ENCODE measurements at places on chromosomes 16 and 17. TPM values are rescaled to one million over a fixed set of nuclear protein-coding genes. Genes with fewer than 3 reads are reported as not detected.
A peak's percentile ranks its signal among the peaks of the same experiment; 100 is the strongest.

Gene TEX19
- total RNA-seq, result not detected

Gene CD300H
- total RNA-seq, result not detected

Gene CES3
- total RNA-seq, result not detected

Gene CX3CL1
- total RNA-seq, result 13.3 TPM

- no peak for DNase-seq
These were observed 41.9 kb downstream of the MBTD1 start for GRCh38 chr17:51217946-51218345.

DNA sequence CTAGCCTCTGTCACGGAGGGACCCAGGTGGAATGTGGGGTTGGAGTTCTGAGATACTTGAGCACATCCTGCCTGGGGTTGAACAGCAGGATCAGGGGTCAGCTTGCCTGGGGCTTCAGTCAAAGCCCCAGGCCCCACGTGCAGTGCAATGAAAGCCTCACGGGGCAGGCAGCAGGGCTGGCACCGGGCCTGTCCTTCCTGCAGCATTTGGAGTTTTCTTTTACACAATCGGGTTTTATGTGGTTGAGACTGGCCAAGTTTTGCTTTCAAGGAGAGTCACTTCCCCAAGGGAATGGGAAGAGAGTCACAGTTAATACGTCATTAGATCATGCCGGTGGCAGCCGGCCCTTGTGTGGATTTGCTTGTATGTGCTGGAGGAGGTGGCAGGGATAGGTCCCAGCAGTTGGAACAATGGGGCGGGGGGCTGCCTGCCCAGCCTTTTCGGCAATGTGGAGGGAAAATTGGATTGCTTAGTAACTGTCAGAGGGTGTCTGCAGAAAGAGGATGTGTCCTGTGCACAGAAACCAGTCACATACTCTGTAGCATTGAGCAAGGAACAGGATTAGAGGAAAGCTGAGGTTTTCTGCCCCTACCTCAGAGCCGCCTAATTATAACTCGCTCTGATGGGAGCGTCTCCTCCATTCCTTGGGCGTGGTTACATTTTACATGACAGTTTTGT is 4.5 kb downstream of the RMI2 start:
- no peak for DNase-seq

- DNase-seq, result no peak
These were observed 18.6 kb downstream of the NOD2 start for GRCh38 chr16:50711862-50712559.

GRCh38 chr16:75088216-75088615 is 28.4 kb downstream of the LDHD start:
- no peak for DNase-seq

GRCh38 chr16:19505600-19506303 is 16.1 kb downstream of the GDE1 start:
- DNase-seq, result no peak

GRCh38 chr17:66431910-66432309 is 129.5 kb downstream of the PRKCA start:
- peak; percentile 20 for DNase-seq

- no peak for DNase-seq
These were observed 28.9 kb downstream of the SLC7A5 start for GRCh38 chr16:87840271-87840978.

GRCh38 chr16:16096121-16096857 is 127.0 kb downstream of the ABCC6 start:
- no peak for DNase-seq
